SK-MEL-5 (cell line): ENCODE measurements at places on chromosomes 4 and X. TPM values are rescaled to one million over a fixed set of nuclear protein-coding genes. Genes with fewer than 3 reads are reported as not detected.

ZNF157 gene
- 0.24 TPM in 1 of 2 replicates, not detected in the other for total RNA-seq

- no peak for DNase-seq
Observed at GRCh38 chrX:24204958-24205357, 55.4 kb downstream of the ZFX start.

SMIM10L2A gene
- total RNA-seq: 0.03 TPM in 1 of 2 replicates, not detected in the other

GRCh38 chr4:69830560-69831269 is 29.2 kb downstream of the SULT1E1 start:
- DNase-seq: no peak

DNA sequence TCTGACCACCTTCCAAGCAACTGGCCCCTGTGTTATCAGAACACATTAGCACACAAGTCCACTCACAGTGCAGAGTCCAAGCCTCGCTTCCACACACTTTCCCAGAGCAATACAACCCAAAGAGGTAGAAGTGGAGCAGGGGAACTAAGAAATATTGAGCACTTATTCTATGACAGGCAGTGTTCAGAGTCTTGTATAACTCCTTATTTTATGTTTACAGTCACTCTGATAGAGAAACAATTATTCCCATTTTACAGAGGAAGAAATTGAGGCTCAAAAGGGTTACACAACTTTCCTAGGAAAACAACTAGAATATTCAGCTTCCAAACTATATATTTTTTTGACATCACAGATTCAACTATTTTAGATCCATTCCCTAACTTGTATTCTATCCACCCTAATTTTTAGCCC is 18.3 kb upstream of the TMEM154 start:
- no peak for DNase-seq

HTR2C gene
- total RNA-seq: not detected in 2 replicates

GRCh38 chrX:75076429-75076828 is 79.7 kb downstream of the ABCB7 start:
- no peak for DNase-seq

GRCh38 chr4:56186808-56187523 is 200.3 kb downstream of the AASDH start:
- no peak for DNase-seq

- DNase-seq: no peak
Observed at GRCh38 chrX:64977830-64978229, 1.6 kb upstream of the ZC4H2 start.

GRCh38 chr4:185396724-185397385 is at the start of gene ANKRD37:
Gene ANKRD37 (plus strand): TSS chr4:185396841. CDS start chr4:185396924, 83 bp downstream.
- DNase-seq: no peak

DNA sequence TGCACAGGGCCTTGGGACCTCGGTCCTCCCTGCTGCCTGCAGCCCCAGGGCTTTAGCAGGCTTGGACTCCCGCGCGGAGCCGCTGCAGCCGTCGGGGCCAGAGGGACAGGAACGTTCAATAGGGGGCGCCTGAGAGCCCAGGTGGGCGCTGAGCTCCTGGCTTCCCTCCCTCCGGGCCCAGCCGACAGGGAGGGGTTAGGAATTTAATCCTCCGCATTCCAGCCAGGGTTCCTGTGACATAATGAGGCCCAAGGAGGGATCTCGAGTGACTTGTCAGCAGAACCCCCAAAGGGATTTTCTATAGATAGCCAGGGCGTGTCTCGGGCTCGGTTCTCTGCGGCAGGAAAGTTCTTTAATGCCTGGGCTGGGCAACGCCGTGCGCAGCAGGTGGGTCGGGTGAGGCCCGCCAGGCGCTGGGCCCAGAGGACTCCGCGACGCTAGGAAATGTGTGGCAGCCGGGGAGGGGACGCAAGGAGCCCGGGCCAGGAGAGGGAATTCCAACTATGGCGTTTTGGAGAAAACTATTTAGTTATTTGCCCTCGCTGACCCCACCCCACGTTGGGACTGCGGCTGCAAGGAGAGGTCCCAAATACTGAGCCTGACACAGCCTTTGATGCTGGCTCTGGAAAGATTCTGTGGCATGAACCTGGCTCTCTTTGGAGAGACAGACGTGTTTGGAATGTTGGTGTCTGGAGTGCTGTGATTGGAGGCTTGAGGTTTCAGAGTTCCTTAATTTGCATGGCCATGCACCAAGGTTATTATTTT is 285.2 kb upstream of the GATB start:
- DNase-seq: no peak

FAM53A gene
- 1.7 and 2.1 TPM in 2 replicates for total RNA-seq

MAGEC2 gene
- 120 and 133 TPM in 2 replicates for total RNA-seq

DNA sequence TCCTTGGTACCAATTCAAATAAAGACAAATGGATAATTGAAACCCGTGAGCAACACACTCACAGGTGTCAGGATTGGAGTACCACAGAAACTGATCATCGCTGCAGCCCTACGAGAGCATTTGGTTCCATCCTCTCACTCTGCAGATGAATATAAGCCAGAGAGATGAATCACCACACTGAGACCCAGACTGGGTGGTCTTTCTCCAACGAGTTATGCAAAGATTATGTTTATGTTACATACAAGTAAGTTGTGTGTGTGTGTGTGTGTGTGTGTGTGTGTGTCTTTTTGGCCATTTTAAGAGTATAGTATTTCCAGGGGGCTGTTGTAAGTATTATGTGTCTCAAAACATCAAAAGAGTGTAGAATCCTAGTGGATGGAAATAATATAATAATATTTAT is 329.5 kb upstream of the ZFP42 start:
- no peak for DNase-seq

LRIT3 gene
- total RNA-seq: not detected in 2 replicates

PLP1 gene
- 543 and 547 TPM in 2 replicates for total RNA-seq

- no peak for DNase-seq
Observed at GRCh38 chr4:71063711-71064110, 70.3 kb downstream of the DCK start.

- DNase-seq: no peak
Observed at GRCh38 chr4:40210776-40211175, 13.9 kb downstream of the RHOH start.

DNA sequence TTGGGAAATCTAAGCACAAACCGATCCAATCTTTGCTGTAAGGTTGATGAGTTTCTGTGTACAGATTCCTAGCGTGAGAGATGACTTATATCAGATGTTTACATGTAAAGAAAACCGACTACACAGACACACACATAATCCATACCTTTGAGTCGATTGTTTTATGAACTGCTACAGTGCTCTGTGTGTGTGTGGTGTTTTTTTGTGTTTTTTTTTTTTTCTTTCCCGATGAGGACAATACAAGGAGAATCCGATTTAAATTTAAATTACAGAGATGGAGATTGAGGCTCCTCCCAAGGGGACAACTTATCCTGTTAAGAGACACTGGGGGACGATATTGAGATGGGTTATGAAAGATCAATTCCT is 461 bp upstream of the SLC9A6 start:
- DNase-seq: no peak

- no peak for DNase-seq
Observed at GRCh38 chrX:106302304-106302703, 134.2 kb downstream of the PWWP3B start.

UBA1 gene
- total RNA-seq: 169 and 186 TPM in 2 replicates

DNA sequence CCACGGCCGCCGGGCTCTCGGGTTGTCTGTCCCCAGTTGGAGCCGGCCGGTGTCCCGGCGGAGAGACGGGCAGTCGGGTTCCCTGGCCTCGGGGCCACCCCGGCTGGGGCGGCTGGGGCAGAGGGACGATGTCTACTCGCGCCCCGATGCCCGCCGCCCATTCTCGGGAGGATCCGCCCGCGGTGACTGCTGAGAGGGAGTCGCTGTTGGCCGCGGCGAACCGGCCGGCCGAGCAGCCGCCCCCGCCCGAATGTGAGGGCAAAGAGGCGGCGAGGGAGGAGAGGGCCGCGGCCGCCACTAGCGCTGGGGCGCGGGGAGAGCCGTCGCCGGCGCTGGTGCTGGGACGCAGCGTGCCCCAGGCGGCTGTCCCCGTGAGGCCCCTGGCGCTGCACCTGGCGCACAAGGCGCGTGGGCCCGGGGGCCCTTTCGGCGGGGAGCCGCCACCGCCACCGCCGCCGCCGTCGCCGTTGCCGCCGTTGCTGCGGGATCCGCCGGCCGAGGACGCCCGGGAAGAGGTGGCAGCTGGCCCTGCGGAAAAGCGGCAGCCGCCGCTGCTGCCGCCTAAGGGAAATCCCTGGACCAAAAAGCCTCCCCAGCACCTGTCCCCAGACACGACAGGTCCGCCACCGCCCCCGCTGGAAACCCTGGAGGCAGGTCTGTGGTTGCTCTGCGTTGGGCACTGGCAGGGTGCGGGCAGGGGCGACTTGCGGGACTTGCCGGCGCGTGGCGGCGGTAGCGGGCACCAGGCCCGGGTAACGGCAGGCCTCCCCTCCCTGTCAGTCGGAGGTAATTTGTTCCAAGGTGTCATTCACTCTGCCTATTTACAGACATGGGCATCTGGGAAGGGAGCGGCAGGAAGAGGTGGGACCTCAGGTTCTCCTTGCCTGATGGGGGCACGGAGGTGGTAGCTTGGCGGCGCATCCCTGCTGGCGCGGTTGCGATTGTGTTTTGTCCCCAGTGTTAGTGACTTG is 739 bp downstream of the LARP1B start:
- DNase-seq: peak; percentile 14

HELT gene
- not detected in 2 replicates for total RNA-seq
